ENCODE measurements at places on chromosomes 7 and 10.
A peak's percentile ranks its signal among the peaks of the same experiment; 100 is the strongest.

DNA sequence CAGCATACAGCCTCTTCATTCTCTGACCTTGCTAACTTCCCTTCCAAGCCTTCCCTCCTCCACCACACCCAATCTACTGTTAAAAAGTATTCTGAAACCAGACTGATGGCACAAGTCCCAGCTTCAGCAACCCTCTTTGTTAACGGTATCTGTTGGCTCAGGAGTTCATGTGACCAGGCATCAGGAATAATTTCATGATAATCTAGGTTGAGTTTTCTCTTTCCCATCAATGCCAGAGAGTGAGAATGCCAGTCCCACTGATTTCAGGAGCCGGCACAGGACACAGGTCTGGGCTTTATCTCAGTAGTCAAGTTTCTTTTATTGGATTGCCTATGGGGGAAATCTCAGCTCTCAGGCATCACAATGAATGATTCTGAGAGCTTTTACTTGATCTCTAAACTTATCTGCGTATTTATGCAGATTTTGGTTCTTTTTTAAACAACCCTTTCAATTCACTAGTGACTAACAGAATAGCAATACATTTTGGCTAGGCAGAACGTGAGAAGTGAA lies 231.0 kb upstream of the LYZL1 start:
- no peak for DNase-seq

DNA sequence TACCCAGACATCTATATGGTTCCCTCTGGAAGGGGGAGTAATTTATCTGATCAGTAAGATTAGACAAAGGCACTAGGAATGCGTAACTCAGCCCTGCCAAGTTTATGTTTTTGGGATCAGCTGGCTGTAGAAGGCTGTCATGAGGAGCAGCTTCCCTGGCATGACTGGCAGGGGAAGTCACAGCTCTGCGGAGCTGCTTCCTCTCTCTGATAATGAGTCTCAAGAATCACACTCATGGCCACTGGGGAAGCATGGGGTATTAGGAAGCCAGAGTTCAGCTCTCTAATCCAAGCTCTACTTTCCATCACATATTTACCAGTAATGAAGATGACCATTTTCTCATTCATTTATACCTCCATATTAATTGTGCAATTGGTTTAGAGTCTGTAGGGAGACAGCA lies 758.9 kb downstream of the GRM8 start:
- no peak for DNase-seq

DNA sequence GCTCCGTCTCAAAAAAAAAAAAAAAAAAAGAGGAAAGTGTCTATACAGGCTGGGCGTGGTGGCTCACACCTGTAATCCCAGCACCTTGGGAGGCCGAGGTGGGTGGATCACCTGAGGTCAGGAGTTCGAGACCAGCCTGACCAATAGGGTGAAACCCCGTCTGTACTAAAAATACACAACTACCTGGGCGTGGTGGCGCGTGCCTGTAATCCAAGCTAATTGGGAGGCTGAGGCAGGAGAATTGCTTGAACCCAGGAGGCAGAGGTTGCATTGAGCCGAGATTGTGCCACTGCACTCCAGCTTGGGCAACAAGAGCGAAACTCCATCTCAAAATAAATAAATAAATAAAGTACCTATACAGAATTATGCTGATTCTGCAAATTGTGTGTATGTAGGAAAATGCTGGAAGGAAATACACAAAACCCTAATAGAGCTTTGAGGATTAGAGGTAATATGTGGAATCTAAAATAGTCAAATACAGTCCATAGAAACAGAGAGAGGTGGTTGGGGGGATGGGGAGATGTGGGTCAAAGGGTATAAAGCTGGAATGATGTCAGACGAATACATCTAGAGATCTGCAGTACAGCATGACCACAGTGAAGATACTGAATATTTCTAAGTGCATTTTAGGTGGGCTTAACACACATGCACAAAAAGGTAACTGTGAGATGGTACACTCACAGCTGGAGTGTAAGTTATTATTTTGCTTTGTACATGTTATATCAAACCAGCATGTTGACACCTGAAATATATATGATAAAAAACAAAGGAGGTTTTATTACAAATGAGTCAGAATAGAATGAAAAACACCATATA lies 174.5 kb upstream of the KLF14 start:
- DNase-seq, result no peak

DNA sequence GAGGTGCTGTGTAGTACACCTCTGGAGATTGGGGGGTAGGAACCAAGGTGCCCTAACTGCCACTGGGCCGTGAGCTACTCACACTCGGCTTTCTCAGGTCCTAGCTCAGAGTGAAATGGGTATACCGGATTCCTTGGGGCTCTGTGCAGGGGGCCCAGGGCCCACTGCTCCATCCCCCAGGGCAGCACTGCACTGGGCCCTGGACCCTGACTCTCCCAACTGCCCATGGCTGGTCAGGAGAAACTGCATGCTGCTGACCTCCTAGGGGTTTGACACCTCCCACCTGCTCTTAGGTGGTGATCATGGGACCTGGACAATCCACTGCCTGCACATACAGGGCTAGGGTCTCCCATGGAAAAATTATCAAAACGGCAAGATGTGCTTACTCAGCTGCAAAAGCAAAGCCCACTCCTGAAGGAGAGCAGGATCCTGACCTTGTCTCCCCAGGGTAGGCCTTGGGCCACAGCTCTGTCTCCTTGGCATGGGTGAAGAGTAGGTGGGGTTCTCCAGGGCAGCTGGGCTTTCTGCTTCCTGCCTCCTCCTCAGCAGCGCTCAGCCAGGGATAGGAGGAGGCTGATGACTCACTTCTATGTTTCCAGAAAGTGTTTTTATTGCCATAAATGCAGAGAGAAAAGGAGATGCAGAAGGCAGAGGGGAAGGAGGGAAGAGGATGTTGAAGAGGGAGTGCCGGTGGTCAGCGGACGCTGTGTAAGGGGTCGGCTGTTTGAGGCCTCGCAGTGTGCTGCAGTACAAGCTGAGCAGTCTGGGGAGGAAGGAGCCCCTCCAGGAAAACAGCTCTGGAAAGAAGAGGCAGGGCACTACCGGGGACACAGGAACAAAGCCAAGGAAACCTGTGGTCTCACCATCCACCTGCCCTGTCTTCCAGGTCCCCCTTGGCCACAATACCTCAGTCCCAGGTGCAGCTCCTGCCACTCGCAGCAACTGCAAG lies 107.8 kb downstream of the ARHGAP22 start:
- DNase-seq, result no peak

GRCh38 chr10:49417311-49418052 lies 21.6 kb upstream of the DRGX start:
- no peak for DNase-seq

GRCh38 chr7:35646289-35647023 lies 48.5 kb downstream of the HERPUD2 start:
- no peak for DNase-seq

DNA sequence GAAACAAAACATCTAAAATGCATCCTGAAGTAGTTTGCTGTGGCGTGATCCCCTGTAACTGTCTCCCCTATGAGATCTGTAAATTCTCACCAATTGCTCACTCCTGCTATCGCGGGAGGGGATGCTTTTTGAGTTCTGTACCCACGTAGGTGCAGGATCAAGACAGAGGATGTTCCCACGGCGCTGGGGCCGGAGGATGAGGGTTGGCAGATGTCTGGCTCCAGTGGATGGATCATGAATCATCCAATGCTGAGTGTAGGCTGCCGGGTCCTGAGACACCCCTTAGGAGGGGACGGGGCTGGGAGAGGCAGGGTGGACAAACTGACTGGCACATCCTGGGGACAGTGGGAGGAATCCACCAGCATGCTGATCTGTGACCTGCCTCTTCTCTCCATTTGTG lies 224.4 kb downstream of the USP6NL start:
- no peak for DNase-seq

DNA sequence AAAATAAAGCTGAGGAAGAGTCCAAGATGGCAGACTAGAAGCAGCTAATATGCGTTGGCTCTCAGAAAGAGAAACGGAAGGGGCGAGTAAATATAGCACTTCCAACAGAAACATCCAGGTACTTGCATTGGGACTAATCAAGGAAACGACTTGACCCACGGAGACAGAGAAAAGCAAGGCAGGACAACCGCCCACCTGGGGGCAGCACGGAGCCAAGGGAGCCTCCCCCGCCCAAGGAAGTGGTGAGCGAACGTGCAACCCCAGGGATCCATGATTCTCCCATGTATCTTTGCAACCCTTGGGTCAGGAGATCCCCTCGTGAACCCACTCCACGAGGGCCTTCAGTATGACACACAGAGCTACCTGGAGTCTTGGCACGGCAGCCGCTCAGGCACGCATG lies 45.4 kb upstream of the GRM3 start:
- no peak for DNase-seq

GRCh38 chr10:811379-812175 lies 119.9 kb downstream of the LARP4B start:
- DNase-seq, result no peak

- DNase-seq, result no peak
These were observed 91.2 kb downstream of the CCNY start for GRCh38 chr10:35427543-35427942.

- peak; percentile 42 for DNase-seq
These were observed 4.6 kb downstream of the ARPC1B start for GRCh38 chr7:99379043-99379577.

DNA sequence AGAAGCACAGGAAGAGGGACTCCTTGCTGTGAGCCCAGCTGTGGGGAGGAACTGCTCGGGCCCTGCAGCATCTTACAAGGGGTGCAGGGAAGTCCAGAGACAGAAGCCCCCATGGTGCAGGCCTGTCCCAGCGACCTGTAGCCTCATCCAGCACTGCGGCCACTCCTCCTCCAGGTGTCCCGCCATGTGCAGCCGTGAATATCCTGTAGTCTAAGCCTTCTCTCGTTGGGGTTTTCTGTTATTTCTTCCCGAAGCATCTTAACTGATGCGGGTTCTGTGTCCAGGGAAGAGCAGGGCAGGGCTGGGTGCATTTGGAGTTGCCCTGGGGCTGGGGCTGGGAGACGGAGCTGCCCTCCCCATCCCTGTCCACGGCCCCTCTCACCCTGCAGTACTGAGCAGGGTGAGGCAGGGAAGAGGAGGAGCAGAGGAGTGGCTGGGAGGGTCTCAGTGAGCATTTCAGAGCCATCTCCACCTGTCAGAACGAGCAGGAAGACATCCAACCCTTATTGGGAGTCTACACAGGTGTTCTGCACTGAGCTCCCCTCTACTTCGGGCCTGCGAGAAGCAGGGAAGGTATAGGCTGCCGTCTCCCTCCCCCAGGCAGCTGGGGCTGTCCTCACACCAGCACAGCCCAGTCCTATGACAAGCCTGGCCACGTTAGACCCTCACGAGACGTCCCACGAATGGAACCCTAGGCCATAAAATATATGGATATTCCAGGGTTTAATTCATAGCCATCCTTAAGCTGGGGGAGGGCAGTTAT lies 494.5 kb downstream of the DNAJB6 start:
- DNase-seq, result no peak

GRCh38 chr10:81866753-81867152 lies 8.2 kb upstream of the NRG3 start:
- no peak for DNase-seq

DNA sequence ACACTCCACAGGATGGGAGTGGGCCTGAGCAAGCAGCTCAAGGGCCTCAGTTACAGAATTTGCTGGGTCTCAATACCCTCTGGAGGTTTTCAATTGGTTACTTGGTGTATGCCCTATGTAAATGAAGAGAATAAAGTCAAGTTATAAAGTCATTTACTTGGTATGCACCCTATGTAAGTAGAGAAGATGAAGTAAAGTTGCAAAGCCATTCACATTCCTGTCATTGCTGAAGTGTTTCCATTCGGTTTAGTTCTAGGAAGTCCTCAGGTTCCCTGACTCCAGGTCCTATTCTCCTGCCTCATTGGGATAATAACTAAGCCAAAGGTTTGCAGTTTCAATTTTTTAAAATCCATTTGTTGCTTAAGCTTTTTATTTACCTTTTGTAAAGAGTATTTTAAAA lies 272.6 kb upstream of the NPSR1 start:
- no peak for DNase-seq

- no peak for DNase-seq
These were observed 115.0 kb downstream of the DNAJB9 start for GRCh38 chr7:108684629-108685028.

- DNase-seq, result no peak
These were observed 132.7 kb downstream of the CNOT4 start for GRCh38 chr7:135377171-135377570.

DNA sequence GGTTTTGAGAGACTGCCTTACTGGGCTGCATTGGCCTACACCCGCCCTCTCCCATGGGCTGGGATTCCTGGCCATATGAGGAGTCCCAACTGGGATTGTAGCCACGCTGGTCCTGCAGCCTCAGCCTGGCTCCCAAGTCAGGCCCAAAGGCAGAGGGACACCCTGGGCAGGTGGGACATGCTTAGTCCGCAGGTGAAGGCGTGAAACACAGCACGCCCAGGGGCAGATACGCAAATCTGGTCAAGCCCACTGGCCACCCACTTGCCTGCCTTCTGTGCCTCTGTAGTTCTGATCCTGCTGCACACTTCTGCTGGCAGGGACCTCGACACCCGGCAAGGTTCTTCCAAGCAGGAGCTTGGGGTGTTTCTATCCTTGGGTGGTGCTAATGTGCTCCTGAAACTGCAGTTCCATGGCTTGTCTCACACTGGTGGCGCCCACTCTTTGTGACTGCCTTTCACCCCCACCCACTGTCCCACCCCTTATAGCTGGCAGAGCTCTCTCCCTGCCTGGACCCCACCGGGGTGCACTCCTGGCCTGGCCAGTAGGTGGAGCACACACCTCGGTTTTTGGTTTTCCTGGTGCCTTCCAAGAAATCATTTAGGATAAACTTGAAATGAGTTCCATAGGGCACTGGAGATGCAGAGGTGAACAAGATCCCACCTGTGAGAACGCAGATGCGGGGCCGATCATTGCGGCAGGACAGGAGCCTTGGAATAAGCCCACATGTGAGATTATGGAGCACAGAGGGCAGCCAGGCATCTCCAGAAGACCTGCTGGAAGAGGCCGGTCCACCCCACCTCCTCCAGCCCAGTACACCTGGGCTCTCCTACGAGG lies 47.9 kb downstream of the MKI67 start:
- DNase-seq, result peak; percentile 28

DNA sequence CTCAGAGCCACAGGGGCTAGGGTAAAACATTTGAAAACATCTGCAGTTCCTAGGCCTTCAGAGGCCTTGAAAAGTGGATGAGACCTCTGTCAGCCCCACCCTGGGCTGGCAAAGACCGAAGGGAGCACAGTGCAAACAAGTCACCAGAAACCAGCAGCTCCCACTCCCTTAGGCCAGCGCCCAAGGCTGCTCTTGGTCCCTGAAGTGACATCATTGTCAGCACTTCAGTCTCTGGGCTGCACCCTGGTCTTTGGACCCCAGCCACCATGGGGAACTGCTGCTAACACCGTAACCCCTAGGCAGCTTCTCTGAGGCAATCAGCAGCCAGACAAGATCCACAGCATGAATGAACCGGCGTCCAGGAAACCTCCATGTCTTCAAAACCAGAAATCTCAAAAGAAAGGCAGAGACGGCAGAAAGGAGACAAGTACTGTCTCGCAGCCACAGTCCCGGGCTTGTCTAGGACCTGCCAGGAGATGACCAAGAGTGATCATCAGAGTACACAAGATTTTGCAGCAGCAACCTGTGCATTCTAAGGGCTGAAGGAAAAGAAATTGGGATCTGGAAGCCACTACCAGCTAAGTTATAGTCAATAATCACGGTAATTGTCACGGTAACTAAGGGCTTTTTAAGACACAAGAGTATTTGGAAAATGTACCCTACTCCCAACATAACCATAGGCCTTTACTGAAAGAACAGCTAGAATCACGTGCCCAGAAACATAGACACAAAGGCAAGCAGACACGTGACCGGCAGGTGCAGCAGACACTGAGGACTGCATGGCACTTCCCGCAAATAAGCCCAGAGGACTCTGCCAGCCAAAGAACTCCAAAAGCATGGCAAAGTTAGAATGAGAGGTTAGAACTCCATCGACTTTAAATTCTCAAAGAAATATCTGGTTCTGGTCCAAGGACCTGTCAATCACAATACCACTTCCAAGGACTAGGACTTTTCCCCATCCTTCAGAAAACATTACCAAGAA lies 23.3 kb downstream of the CPXM2 start:
- DNase-seq, result no peak

GRCh38 chr10:122052701-122053100 lies 63.7 kb downstream of the TACC2 start:
- no peak for DNase-seq

All from effector CD8-positive, alpha-beta T cell (primary cell).